Aorta (tissue), 5 donors: ENCODE measurements at places on chromosomes 2 and 18.

DNA sequence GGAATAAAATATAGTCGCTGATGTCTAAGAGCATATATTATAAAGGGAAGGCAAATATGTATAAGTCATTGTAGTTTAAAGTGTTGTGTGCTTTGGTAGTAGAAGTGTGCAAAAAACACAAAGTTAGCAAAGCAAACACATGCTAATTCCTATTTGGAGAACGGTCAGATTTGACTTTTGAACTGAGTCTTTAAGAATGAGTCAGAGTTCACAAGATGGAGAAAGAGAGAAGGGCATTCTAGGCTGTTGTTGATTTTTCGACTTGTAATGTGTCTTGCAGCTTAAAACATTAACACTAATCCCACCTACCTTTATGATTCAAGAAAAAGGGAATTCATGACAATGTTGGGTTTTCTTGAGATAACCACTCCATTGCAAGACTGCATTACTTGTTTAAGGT lies 98.1 kb downstream of the CRIM1 start:
- no peak for DNase-seq

GRCh38 chr2:125471963-125472362 lies 1184.0 kb upstream of the GYPC start:
- DNase-seq, result no peak

DNA sequence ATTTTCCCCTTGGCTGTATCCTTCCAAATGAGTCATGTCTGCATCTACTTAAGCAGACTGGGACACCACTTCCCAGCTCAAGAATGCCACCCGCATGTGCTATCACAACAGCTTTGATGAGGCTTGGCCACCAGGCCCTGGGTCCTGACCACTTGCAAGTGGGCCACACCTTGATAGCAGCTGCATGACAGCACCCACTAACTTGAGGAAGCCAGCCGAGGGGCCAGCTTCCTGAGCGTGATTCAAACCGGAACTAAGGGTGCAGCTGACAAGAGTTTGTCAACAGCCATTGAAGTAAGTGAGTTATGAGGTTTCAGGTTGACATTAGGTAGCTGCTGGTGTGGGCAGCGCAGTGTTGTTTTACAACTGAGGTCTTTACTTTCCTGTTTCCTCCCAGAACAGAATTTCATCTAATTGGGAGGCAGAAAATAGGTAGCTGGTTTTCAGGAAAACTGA lies 54.4 kb downstream of the EPHA4 start:
- DNase-seq, result peak; percentile 52

- DNase-seq, result peak; percentile 58
Observed at GRCh38 chr2:105396254-105397024, 2.4 kb downstream of the FHL2 start.

DNA sequence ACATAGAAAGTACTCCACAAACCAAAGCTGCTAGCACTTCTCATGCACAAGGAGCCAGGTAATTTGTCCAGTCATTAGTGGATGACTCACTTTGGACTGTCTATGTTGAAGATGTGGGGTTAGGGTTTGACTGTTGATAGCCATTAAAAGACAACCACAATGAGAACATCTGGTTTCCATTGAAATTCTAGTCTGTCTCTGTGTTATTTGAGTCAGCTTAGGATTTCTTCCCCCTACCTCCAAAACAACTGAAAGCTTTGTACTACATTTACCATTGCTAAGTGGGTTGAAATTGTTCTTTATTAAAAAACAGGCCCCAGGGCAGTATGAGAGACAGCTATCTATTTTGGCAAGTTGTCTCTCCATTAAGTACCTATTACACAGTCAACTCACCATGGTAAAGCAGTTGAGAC lies 50.2 kb upstream of the ANKRD44 start:
- DNase-seq, result no peak

GRCh38 chr2:24914713-24915112 lies 5.3 kb downstream of the ADCY3 start:
- DNase-seq, result no peak

DNA sequence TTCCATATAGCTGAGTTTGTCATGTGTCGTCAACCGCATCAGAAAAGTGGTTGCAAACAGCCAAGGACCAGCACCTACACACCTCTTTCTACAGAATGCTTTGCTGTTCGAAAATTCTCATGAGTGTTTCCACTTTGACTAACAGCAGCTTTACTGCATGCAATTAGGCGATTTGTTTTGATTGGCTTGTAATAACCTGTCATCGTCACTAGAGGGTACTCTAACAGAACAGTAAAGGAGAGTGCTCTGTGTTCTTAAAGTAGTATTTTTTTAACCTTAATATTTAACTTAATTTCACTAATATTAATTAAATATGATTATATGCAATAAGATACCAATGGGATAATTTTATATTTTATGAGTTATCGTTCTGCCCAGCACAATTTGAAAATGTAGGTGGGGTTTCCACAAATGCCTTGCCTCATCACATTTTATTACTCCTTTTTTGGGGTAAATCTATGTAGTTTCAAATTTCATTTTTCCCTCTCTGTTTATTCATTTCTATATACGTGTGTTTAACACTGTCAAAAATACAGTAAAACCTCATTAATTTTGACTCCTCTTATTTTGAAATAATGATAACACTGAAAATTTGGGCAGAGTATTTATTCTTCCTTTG lies 502.2 kb downstream of the NRXN1 start:
- no peak for DNase-seq

DNA sequence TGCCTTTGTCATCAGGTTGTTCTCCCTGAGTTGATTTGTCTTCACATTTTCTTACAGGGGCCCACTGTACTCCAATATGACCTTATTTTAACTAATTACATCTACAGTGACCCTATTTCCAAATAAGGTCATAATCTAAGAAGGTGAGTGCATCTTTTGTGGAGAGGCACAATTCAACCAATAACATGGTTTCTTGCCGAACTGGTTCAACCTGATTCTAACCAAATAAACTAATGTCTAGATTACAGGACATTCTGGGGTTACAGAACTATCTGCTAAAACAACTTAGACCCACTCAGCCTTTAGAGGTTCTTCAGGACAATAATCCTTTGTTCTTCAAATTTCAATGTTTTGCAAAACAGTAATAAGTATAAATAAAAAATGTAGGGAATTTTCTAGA lies 496.5 kb upstream of the SOX11 start:
- no peak for DNase-seq

GRCh38 chr18:9140984-9141383 lies 4.4 kb downstream of the ANKRD12 start:
- no peak for DNase-seq

- no peak for DNase-seq
Observed at GRCh38 chr2:168194784-168195522, 52.4 kb downstream of the STK39 start.

DNA sequence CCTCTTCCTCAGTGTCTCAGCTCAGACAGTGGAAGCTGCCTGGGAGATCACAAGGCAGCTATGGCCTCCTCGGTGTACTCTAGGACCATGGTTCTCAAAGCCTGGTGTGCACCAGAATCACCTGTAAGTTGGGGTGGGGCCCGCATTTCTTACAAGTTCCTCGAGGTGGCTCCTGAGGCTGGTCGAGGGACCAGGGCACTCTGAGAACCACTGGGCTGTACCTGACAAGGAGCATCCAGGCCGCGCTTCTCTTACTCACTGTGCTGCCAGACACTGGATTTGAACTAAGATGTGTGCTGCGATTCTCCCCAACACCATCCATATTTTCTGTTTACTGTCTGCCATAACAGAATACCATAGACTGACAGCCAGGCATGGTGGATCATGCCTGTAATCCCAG lies 59.5 kb downstream of the DIPK1C start:
- DNase-seq, result peak; percentile 56
